Naive thymus-derived CD4-positive, alpha-beta T cell (primary cell): ENCODE measurements at places on chromosomes 3 and 15.

DNA sequence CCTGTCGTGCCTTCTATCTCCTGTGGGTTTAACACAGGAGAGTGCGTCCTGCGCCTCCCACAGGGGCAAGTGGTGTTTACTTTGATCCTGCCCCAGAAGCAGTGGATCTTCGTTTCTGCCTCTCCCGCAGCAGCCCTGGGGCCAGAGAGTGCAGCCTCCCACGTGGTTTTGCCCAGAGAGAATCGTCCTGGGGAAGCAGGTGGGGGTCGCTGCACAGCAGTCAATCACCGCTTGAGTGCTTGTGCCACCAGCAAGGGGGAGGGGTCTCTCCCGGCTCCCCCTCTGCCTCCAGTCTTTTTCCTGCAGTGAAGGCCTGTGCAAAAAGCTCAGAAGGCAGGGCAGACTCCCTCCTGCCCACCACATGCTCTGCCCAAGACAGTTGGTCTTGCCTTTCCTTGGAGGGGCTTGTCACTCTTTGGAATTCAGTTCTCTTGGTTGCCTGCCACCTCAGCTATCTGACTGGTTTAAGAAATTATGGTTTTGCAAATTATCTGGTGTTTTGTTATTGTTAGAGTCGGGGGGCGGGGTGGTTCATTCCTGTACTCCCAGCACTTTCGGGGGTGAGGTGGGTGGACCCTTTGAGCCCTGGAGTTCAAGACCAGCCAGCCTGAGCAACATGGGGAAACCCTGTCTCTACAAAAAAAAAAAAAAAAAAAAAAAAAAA lies 26.9 kb downstream of the STOML1 start:
- peak; percentile 61 for DNase-seq

DNA sequence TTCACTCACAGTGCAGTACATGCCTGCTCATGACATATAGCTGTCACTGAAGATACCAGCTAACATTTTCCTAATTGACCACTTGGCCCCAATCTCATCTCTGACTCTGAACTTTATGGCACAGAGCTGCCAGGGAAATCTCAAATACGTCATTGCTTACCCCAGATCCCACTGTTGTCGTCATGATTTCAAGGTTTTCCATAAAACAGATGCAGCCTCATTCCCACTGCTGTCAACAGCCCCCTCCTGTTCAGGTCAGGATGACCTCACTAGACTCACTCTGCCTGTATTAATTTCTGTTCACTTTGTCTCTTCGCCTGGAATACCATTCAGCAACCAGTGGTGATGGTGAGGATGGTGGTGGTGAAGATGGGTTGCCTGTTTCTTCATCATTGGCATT lies 262.6 kb upstream of the TPM1 start:
- DNase-seq: no peak

GRCh38 chr3:38651153-38651789 lies 1.8 kb upstream of the SCN5A start:
- DNase-seq: peak; percentile 66

DNA sequence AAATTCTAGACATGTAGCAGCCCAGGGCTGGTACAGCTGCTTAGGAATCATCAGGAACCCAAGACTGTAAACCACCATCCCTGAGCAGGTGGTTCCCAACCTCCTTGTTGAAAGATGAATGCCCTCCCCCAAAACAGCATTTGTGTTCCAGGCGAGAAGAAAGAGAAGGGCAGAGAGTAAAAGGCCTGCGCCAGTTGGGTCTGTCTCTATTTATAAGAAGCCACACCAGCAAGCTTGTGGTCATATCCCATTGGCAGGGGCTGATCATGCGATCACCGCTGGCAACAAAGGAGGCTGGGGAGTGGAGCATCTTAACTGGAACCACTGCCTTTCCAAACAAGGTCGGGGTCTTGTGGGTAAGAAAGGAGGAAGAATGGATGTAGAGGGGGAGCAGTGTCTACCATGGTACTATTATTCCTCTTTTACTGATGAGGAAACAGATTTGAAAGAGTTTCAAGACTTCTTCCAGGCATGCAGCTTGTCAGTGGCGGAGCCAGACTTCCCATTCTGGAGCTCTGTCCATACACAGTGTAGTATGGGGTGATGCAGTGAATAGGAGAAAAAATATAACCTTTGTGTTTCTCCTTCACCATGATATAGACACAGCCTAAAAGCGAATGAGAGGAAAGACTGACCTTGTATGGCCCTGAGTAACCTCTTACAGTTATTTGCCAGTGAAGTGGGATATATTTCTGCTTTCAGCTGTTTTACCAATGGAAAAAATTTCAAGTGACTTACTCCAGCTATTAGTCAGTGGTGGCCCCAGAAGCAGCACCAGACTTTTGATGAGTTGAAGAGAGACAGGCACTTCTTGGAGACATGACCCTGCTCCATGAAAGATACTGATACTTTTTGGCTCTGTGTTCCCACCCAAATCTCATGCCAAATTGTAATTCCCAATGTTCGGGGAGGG lies 222.6 kb downstream of the ABHD5 start:
- DNase-seq: no peak

DNA sequence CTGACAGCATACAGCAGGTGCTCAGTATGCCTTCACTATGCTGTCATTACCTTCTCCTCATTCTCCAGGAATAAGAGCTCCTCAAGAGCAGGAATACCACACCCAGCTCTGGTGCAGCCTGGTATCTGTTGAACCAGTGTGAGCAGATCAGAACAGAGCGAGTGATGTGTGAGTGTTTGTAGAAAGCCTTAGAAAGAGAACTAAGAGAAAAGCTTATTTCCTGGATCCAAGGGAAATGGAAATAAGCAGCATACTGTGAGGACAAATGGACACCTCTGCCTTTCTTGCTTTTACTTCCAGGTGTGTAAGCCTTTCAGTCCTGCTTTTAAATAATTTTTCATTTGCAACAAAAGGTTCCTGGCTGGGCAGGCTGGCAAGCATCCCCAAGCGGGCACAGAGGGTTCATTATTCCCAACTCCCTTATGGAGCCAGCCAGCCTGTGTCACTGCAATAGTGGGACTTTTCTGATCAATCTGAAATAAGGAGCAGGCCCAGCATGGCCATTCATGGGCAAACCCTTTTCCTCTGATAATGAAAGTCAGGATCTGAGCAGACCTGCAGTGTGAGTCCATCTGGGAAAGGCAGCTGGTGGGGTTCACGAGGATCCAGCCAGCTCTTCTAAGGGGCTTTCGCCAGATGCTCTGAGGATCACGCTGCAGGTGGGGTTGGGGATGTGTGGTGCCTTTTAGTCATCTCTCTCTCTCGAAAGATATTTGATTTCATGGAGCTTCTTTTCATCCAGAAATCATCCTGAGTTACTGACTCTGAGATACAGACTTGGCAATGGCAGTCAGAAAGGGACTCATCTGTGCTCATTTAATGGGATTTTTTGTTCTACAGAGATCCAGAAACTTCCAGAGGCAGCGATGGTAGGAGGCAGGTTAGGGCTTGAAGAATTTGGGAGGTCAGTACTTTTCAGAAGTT lies 594.9 kb upstream of the CFAP20DC start:
- no peak for DNase-seq

DNA sequence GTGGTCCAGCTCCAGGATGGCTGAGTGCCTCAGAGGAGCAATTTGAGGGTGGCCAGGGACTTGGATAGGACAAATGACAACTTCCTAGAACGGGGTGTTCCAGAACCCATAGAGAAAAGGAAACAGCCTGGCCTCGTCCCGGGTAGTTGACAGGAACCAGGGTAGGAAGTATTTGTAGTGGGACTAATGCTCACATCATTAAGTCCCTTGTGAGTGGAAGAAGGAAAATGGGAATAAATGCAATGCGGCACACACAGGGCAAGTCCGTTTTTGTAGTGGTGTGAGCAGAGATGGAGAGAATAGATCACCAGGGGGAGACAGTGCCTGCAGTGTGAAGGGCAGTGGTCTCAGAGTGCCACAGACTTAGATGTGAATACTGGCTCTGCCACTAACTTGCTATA lies 19.6 kb downstream of the TIMP4 start:
- no peak for DNase-seq

DNA sequence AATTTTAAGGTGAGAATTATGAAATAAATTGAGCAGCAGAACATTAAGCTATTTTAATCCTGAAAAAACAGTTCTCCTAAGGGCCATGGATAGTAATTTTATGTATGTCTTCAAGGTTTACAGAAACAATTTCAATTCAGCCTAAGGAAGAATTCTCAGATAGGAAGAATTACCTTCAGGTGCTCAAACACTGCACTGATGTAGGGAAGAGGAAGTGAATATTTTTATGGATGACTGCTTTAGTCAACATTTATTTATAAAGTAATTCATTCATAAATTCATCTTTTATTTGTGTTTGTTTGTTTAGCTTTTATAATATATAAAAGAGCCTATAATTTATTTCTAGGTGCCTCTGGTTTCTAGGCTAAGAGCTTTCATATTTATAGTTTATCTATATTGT lies 620.7 kb downstream of the NAALADL2 start:
- no peak for DNase-seq

GRCh38 chr3:87973906-87974305 lies 84.9 kb downstream of the CGGBP1 start:
- DNase-seq: no peak

- DNase-seq: no peak
Observed at GRCh38 chr15:85828874-85829273, 34.1 kb upstream of the KLHL25 start.

DNA sequence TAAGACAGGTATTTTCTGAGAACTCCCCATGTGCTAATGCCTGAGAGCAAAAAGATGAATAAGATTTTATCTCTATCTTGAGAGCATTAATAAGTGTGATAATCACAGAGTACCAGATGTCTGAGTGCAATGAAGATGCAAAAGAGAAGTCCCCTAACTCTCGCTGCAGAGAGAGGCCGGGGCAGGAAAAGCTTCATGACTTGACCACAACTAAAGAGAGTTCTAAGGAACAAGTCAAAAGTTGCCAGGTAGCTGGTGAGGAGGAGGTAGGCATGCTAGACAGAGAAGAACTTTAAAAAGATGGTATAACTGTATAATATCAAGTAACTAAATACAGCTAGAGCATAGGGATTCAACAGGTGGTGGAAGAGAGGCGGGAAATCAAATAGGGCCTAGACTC lies 28.8 kb downstream of the MTMR10 start:
- peak; percentile 8 for DNase-seq

GRCh38 chr3:52454250-52454937 lies 553 bp upstream of the TNNC1 start:
- DNase-seq: no peak

DNA sequence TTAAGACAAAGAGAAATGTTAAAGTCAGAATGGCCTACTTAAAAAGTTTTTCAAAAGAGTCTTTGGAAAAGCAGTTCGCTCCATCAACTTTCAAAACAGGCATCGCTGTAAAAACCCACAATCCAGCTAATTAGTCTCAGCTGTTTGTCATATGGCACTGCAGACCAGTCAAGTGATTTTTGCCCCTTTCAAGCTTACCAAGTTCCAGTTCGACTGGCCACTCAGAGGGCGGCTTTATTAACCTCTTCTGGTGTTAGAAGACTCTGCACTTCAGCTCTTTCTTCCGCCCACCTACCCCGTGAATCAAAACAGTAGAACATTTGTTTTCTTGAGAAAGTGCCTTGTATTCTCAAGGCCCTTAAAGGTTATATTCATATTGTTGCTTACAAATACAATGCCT lies 19.3 kb downstream of the RAB27A start:
- DNase-seq: no peak

- no peak for DNase-seq
Observed at GRCh38 chr3:162302983-162303624, 806.5 kb downstream of the OTOL1 start.

- no peak for DNase-seq
Observed at GRCh38 chr3:72892870-72893269, 5.0 kb downstream of the GXYLT2 start.

GRCh38 chr3:171282041-171282440 lies 178.2 kb downstream of the TNIK start:
- DNase-seq: no peak

DNA sequence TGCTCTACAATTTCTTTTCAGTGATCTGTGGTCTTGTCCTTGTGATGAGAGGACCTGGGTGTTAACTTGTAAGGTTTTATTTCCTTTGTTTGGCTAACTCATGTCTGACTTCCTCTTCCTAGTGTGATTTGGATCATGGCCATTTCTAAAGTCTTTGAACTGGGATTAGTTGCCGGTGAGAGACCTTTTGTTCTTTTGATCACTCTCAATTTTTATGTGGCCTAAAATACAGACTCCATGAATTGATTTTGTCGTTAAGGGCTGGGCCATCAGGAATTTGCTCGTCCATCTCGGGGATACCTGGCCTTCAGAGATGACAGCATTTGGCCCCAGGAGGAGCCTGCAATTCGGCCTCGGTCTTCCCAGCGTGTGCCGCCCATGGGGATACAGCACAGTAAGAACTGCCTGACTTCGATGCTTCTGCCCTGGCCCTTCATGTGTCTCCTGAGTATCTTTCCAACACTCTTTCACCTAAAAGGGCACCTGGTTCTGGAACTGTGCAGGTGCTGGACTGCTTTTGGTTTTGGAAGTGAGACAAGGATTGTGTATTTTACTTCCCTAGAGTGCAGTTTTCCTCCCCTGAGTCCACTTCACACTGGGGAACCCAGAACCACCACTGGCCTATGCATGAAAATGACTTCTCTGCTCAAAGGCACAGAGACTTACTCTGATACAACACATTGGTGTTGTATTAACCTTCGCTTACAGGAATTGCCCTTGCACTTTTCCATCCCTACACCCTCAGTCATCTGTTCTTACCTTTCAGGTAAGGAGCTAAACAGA lies 13.1 kb upstream of the LRRC2 start:
- DNase-seq: no peak

DNA sequence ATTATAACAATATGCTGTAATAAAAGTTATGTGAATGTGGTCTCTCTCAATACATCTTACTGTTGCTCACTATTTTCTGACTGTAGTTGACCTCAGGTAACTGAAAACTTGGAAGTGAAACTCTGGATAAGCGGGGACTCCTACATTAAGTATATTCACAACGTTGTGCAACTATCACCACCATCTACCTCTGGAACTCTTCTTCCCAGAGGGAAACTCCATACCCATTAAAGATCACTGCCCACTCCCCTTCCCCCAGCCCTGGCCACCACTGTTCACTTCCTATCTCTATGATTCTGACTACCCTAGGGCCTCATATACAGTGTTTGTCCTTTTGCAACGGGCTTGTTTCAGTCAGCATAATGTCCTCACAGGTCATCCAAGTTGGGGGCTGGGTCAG lies 20.7 kb downstream of the SLCO3A1 start:
- no peak for DNase-seq

GRCh38 chr15:47857014-47857775 lies 139.9 kb downstream of the SEMA6D start:
- no peak for DNase-seq

DNA sequence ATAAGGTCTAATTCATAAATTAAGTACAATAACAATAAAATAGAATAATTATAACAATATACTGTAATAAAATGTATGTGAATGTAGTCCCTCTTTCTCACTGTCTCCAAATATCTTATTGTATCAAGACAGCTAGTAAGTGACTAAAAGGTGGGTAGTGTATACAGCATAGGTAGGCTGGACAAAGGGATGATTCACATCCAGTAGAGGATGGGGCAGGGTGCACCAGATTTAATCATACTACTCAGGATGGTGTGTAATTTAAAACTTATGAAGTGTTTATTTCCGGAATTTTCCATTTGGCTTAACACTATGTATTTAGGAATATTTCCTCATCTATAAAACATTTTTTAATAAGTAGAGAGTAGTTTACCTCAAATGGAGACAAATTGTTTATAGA lies 876.1 kb upstream of the CADM2 start:
- DNase-seq: no peak
